Naive thymus-derived CD4-positive, alpha-beta T cell (primary cell): ENCODE measurements at places on chromosomes 5 and 9.

DNA sequence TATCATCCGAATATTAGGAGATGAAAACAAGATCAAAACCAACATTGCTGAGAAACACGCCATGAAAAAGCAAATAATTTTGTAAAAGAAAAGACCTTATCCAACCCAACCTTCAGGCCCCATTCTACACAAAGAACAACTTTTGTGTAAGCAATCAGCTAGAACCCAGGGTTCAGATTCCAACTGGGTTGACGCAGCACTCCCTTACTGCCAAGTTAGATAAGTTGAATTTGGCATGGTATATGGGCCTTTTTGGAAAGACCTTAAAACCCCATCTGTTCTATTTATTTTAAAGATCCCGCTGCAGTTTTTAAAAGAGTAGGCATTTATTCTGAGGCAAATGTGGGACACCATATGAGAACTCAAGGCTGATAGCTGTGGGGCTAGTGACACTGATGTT, 2033.8 kb upstream of the WWC1 start:
- H3K36me3 ChIP-seq = no peaks in the 10 kb centered on the region
- DNase-seq = no peak
- H3K27me3 ChIP-seq = no peaks in the 10 kb centered on the region
- H3K4me3 ChIP-seq = no peak overlapping the region

- H3K27me3 ChIP-seq = no peaks in the 10 kb centered on the region
- H3K4me1 ChIP-seq = no peaks in the 10 kb centered on the region
- DNase-seq = no peak
- H3K4me3 ChIP-seq = no peak overlapping the region
Measured at GRCh38 chr5:79581535-79581934, 30.7 kb upstream of the TENT2 start.

GRCh38 chr5:4480528-4481349, 659.4 kb upstream of the ADAMTS16 start:
- DNase-seq = no peak
- H3K36me3 ChIP-seq = no peaks in the 10 kb centered on the region
- no peaks in the 10 kb centered on the region for H3K4me1 ChIP-seq
- no peak overlapping the region for H3K4me3 ChIP-seq

- H3K4me1 ChIP-seq = no peaks in the 10 kb centered on the region
- DNase-seq = no peak
- H3K27me3 ChIP-seq = no peaks in the 10 kb centered on the region
- no peak overlapping the region for H3K27ac ChIP-seq
- no peaks in the 10 kb centered on the region for H3K36me3 ChIP-seq
- no peak overlapping the region for H3K4me3 ChIP-seq
Measured at GRCh38 chr9:75990156-75990555, 99.7 kb downstream of the PCSK5 start.

- H3K4me1 ChIP-seq = no peaks in the 10 kb centered on the region
- no peak for DNase-seq
- no peak overlapping the region for H3K4me3 ChIP-seq
- no peak overlapping the region for H3K27ac ChIP-seq
Measured at GRCh38 chr5:16446993-16447392, 18.6 kb downstream of the ZNF622 start.

GRCh38 chr5:50711280-50711679, 44.8 kb downstream of the PARP8 start:
- peak; percentile 62 for DNase-seq

DNA sequence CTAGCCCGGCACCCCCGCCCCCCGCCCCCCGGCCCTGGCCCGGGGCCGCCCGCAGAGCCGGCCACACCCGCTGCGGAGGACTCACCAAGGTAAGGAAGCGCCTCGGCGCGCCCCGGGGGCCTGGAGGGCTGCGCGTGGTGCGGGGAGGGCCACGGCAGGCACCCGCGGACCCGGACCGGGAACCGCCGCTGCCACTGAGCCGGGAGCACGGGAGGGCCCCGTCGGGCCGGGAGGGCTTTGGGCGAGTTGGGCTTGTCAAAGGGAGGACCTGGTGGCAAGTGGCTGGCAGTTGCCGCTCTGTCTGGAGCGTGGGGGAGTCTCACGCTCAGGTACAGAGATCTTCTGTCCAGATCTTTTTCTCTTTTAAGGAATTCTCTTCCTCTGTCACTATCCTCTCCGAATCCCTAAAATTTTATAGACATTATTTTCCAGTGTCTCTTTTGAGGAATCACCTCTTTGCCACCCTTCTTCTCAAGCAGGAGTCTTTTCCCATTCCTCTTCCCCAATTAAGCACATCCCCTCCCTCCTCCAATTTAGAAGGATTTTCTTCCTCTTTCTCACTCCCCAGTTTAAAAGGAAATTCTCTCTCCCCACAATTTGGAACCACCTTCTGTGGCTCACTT, 11.3 kb upstream of the LHX2 start:
- no peak overlapping the region for H3K4me3 ChIP-seq
- no peak for DNase-seq
- no peaks in the 10 kb centered on the region for H3K36me3 ChIP-seq

DNA sequence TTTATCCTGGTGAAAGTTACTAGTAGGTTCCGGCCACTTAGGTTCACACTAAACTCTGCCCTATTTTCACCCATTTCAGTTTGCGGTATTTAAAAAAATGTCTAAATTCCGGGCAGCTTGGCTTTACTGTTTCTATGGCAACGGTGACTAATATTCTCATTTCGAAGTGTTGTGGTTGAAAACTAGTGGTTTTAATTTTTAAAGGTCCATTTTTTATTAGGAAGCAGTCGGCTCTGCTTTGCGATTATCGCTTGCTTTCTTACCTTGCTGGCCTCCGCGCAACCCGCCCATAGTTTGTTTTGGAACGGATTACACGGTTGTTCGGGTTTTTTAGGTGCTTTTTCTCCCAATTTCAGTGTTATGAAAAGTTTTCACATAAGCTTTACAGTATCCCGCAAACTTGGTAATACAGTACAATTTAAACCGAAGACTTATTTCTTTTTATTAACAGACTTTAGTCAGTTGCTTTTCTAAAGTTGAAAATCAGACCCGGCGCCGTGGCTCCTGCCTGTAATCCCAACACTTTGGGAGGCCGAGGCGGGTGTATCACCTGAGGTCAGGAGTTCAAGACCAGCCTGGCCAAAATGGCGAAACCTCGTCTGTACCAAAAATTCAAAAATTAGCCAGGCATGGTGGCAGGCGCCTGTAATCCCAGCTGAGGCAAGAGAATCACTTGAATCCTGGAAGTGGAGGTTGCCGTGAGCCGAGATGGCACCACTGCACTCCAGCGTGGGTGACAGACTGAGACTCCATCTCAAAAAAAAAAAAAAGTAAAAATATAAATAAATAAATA, 1.6 kb downstream of the KDM4C start:
- H3K27ac ChIP-seq = peak overlapping the region; percentile 98
- no peaks in the 10 kb centered on the region for H3K36me3 ChIP-seq
- DNase-seq = no peak
- H3K27me3 ChIP-seq = no peaks in the 10 kb centered on the region

GRCh38 chr5:176371621-176372539, 6.6 kb downstream of the ARL10 start:
- DNase-seq = no peak
- H3K27me3 ChIP-seq = no peaks in the 10 kb centered on the region
- H3K36me3 ChIP-seq = no peaks in the 10 kb centered on the region
- H3K4me1 ChIP-seq = no peaks in the 10 kb centered on the region
- no peak overlapping the region for H3K27ac ChIP-seq

GRCh38 chr5:32531885-32532520, 53.4 kb upstream of the SUB1 start:
- no peaks in the 10 kb centered on the region for H3K27me3 ChIP-seq
- H3K27ac ChIP-seq = peak overlapping the region; percentile 96
- DNase-seq = peak; percentile 78
- H3K36me3 ChIP-seq = no peaks in the 10 kb centered on the region

DNA sequence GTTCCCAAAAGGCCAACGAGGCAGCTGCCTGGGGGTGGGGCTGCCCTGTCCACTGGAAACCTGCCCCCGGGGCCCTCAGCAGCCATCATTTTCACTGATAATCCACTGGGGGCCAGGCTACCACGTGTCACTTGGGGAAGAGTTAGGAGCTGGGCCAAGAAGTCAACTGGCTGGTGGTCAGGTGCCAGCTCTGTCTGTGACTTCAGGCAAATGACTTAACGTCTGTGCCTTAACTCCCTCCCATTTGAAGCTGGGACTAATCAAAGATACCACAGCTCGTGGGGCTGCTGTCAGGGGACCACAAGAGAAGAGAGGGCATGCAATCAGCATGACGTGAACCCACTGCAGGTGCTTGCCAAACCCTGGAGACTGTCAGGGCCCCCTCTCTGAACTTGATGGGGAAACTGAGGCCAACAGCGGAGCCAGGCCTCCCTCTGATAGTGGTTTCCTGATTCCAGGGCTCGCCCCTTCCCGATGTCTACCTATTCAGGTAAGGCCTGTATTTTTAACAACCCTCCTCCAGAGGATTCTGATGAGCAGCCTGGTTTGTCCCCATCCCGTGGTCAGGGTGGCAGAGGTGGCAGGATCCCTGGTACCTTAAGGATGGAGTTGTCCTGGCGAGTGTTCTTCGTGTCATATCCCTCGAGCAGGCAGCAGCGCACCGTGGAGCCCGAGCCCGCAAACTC, 12.3 kb upstream of the DPM2 start:
- H3K4me3 ChIP-seq = no peak overlapping the region
- H3K27ac ChIP-seq = peak overlapping the region; percentile 84
- DNase-seq = no peak

GRCh38 chr9:90965226-90966030, 163.8 kb downstream of the SYK start:
- H3K4me1 ChIP-seq = no peaks in the 10 kb centered on the region
- no peaks in the 10 kb centered on the region for H3K36me3 ChIP-seq
- no peaks in the 10 kb centered on the region for H3K27me3 ChIP-seq

GRCh38 chr5:178216088-178216534, 11.8 kb downstream of the HNRNPAB start:
- no peaks in the 10 kb centered on the region for H3K4me1 ChIP-seq
- peak overlapping the region; percentile 15 for H3K27ac ChIP-seq
- H3K27me3 ChIP-seq = no peaks in the 10 kb centered on the region
- peaks cover 60% of the 10 kb centered on the region for H3K36me3 ChIP-seq
- no peak for DNase-seq
- no peak overlapping the region for H3K4me3 ChIP-seq

DNA sequence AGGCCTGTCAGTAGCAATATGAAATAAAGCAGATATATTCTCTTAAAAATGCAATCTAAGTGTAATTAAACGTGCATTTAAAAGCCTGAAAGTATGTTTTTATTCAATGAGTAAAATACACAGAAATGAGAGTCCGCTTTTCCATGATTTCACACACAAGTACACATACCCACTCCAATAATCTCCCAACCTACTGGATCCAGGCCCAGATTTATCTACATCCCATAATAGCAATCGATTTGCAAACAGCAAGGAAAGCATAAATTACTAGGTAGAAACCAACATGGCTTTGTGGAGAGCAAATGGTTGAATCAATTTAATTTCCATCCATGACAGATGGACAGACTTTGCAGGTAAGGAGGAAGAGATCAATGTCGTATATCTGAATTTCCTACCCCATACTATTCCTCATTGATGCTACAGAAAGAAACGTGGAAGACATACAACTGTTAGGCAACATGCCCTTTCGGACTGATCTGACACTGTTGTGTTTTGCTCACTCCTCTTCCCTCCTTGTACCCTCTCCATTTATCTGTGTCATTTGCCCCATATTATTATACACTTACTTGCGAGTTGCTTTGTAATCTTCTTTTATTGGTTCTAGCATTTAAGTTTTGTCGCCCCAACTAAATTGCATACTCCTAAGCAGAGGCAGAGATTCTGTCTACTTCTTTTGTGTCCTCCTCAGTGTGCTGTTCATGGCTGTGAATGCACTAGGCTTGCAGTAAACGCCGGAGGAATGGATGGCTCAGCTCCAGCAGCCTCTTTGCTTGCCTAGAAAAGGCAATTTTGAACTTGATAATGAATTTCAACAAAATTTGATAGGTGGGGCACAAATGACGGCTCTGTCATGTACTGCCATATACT, 133.6 kb downstream of the NFIB start:
- H3K36me3 ChIP-seq = no peaks in the 10 kb centered on the region
- H3K4me3 ChIP-seq = no peak overlapping the region
- no peak for DNase-seq
- no peak overlapping the region for H3K27ac ChIP-seq
- no peaks in the 10 kb centered on the region for H3K4me1 ChIP-seq

- H3K27ac ChIP-seq = no peak overlapping the region
- H3K4me3 ChIP-seq = no peak overlapping the region
- H3K4me1 ChIP-seq = peaks cover 23% of the 10 kb centered on the region
- peak; percentile 4 for DNase-seq
Measured at GRCh38 chr5:5419291-5420210, 2.9 kb upstream of the ICE1 start.

GRCh38 chr5:5271786-5272321, 131.7 kb downstream of the ADAMTS16 start:
- H3K27me3 ChIP-seq = no peaks in the 10 kb centered on the region
- DNase-seq = no peak
- no peak overlapping the region for H3K4me3 ChIP-seq
- H3K27ac ChIP-seq = no peak overlapping the region
- no peaks in the 10 kb centered on the region for H3K36me3 ChIP-seq
- no peaks in the 10 kb centered on the region for H3K4me1 ChIP-seq

GRCh38 chr9:89622933-89623861, 18.4 kb downstream of the GADD45G start:
- no peak overlapping the region for H3K4me3 ChIP-seq
- no peaks in the 10 kb centered on the region for H3K36me3 ChIP-seq
- DNase-seq = no peak
- no peak overlapping the region for H3K27ac ChIP-seq
- no peaks in the 10 kb centered on the region for H3K4me1 ChIP-seq

- no peak overlapping the region for H3K4me3 ChIP-seq
- H3K4me1 ChIP-seq = no peaks in the 10 kb centered on the region
- no peak for DNase-seq
- no peaks in the 10 kb centered on the region for H3K36me3 ChIP-seq
Measured at GRCh38 chr5:17434982-17435381, 63.0 kb upstream of the TAF11L2 start.

- H3K27ac ChIP-seq = no peak overlapping the region
- H3K4me1 ChIP-seq = peaks cover 11% of the 10 kb centered on the region
- no peak overlapping the region for H3K4me3 ChIP-seq
Measured at GRCh38 chr5:14816999-14817761, 54.4 kb downstream of the ANKH start.

GRCh38 chr9:133526721-133527321, 2.1 kb upstream of the MYMK start:
- H3K4me1 ChIP-seq = no peaks in the 10 kb centered on the region
- H3K27ac ChIP-seq = no peak overlapping the region
- no peaks in the 10 kb centered on the region for H3K36me3 ChIP-seq
- no peak for DNase-seq
- no peaks in the 10 kb centered on the region for H3K27me3 ChIP-seq

- DNase-seq = no peak
- H3K36me3 ChIP-seq = no peaks in the 10 kb centered on the region
- H3K4me1 ChIP-seq = no peaks in the 10 kb centered on the region
- H3K27ac ChIP-seq = no peak overlapping the region
- no peaks in the 10 kb centered on the region for H3K27me3 ChIP-seq
Measured at GRCh38 chr9:92432972-92433548, 8.8 kb upstream of the OMD start.
